ENCODE measurements at places on chromosomes 4 and X.

DNA sequence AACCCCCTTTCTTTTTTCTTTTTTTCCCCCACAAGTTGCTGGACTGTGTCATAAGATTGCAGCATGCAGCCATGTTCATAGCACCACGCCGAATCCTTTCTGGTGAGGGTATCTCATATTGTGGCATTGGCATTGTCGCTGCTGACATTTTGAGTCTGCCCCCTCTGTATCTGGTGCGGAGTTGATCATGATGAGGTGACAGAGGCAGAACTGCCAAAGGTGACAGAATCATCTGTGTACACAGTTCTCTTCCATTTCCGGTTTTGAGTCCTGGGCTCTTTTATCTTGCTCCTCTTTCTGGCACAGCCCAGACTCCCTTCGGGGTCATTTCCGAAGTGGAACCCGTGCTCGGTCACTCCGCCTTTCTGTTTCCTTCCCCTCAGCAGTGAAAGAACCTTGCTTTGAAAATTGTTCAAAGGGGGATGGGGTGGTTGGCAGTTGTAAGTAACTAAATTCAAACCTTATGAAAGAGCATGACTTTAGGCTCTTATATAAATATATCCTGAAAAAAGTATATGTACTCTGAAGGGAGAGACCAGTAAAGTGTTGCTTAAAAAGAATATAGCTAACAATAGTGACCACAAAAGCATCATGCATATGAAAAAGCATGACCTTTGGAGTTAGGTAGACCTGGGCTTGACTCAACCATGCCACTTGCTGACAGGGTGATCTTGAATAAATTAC lies 55.0 kb upstream of the BMP2K start:
- ATAC-seq, result no peak

DNA sequence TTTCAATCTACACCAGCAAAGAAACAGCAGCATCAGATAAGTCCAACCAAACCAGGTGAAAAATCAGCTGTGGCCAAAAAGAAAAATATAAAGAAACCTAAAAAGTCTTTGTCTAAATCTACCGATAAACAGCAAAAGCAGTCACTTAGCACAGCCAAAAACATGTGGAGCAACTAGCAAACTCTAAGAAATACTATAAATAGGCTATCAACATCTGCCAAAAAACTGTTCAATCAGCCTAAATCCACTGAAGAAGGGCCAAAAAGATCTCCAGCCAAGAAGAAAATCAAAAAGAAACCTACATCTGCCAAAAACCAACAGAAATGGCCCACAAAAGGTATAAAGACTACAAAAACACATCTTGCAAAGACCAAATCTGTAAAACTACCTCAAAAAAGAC lies 36.7 kb upstream of the CABS1 start:
- no peak for ATAC-seq

DNA sequence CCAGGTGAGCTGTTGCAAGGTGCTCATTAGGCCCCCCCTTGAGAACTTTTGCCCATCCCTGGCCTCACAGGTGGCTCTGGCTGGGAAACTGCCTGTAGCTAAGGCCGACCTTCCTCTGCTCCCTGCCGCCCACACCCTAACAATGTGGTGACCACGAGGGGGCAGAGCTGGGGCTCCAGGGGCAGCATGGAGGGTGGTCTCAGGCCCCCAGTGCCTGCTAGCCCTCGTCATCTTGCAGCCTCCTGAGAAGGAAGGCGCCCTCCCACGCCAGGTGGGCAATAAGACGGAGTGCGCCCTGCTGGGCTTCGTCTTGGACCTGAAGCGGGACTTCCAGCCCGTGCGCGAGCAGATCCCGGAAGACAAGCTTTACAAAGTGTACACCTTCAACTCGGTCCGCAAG lies 32.4 kb downstream of the ATP2B3 start:
- ATAC-seq, result 0 out of 3 replicates have a peak, but pooled peaks have one; percentile 11

- ATAC-seq, result no peak
Observed at GRCh38 chr4:16231570-16232245, 5.4 kb upstream of the TAPT1 start.

- peak; percentile 85 for ATAC-seq
Observed at GRCh38 chrX:41265615-41266014, 68.3 kb upstream of the DDX3X start.

DNA sequence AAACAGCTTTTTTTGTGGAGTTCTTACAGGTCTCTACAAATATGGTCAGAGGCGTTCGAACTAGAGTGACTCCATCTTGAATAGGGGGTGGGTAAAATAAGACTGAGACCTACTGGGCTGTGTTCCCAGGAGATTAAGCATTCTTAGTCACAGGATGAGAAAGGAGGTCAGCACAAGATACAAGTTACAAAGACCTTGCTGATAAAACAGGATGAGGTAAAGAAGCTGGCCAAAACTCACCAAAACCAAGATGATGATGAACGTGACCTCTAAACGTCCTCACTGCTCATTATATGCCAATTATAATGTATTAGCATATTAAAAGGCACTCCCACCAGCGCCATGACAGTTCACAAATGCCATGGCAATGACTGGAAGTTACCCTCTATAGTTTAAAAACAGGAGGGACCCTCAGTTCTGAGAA lies 42.8 kb upstream of the SPP1 start:
- no peak for ATAC-seq

DNA sequence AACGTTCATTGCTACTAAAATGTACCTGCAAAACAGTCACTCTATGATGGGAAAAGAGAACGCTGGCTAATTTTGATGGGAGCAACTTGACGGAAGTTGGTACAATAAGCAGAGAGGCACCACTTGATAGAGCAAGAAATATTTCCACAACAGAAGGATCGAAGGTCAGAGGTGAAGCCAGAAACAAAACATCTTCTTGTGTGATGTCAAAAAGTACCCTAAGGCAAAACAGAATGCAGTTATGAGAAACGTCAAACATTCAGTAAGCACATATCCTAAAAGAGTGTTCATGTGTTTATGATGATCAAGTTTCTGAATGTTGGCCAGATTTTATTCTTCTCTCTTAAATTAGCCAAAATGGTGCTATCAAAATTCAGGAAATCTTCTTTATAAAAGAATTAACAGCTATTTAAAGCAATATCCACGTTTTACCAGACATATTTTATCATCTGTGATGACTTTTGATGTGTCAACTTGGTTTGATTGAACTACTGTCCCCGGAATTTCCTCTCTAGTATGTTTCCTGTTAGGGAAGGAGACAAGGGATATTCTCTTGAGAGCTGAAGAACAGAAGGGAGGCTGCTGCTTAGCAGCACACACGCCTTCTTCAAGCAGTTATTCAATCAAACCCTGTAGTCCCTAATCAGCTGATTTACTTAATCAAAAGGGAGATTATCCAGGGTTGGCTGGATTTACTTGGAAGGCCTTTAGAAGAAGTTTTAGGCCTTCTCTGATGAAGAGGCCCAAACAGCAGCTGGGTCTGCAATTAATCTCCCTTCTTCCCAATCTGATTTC lies 15.7 kb downstream of the AASDH start:
- ATAC-seq, result no peak

DNA sequence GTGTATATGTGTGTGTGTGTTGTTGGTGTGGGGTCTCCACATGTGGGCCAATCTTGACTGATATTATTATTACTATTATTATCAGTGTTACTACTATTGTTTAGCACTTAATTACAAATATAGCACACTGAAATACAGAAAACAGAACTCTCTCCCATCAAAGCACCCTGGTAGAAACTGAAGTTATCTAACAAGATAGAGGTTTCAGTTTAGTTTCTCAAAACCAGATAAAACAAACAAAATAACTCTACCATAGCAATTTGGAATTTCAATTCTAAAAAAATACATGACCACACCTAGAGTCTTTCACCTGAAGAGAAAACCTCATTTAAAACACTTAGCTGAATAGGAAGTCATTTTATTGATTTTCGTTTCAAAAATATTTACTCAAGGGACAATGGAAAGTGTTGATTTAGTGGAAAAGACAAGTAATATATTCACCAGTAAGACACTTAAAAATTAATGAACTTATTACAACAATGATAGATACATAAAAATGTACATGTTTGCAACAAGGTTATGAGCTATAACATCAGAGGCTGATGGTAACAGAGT lies 252.3 kb downstream of the PDHA2 start:
- no peak for ATAC-seq

GRCh38 chrX:47169726-47170515 lies 23.7 kb upstream of the UBA1 start:
- peak; percentile 14 for ATAC-seq

GRCh38 chr4:139584784-139585183 lies 28.8 kb upstream of the SETD7 start:
- peak; percentile 51 for ATAC-seq
